ENCODE measurements at places on chromosomes 7 and 10.

DNA sequence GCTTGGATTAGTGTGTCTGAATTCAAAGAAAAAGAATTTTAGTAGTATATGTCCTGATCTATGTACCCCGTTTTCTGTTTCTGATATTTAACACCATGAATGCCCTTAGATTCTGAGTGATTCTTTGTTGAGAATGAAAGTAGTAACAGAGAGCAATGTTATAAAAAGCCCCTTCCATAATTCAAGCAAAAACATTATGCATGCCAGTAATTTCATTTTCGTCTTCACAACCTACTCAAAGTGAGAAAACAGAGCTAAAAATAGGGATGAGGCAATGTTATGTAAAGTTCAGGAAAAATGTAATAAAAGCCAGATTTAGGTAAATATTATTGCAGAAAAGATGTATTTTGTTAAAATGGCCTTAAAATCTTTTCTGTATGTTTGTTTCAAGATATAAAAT is 28.1 kb downstream of the PTPRZ1 start:
- no peak for DNase-seq

DNA sequence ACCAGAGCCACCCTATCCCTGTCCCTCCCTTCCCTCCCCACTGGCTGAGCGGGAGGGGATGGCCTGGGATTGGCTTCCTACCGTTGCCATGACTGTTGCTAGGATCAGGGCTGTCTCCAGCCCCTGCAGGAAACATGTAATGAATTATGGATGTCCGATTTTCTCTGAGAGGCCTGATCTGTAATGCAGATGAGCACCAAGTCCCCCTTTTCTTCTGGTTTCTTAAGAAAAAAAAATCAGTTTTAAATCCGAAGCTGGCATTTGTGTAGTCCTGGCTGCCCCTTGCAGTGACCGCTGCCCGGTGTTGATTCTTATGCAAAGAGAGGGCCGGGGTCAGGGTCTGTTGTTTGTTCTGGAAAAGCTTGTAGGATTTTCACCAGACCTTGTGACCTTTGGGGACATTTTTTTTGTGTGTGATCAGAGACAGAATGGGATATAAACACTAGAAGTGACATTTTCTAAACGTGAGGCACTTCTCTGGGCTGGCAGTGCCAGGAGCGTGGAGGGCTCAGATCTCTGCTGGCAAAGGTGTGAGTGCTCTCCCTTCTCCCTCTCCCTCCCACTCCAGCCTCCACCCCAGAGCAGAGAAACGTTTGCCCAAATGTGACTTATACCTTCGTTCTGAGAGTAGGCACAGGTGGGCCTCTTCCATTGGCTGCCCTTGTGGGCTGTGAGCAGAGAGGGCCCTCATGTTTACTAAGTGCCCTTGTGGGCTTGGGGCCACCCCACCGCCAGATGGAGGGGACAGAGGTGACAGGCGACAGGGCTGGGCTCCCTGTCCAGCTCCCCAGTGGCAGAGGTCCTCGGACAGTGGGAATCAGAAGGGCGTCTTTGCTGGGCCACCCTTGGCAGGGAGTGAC is 127.5 kb downstream of the DNAJB6 start:
- no peak for DNase-seq

DNA sequence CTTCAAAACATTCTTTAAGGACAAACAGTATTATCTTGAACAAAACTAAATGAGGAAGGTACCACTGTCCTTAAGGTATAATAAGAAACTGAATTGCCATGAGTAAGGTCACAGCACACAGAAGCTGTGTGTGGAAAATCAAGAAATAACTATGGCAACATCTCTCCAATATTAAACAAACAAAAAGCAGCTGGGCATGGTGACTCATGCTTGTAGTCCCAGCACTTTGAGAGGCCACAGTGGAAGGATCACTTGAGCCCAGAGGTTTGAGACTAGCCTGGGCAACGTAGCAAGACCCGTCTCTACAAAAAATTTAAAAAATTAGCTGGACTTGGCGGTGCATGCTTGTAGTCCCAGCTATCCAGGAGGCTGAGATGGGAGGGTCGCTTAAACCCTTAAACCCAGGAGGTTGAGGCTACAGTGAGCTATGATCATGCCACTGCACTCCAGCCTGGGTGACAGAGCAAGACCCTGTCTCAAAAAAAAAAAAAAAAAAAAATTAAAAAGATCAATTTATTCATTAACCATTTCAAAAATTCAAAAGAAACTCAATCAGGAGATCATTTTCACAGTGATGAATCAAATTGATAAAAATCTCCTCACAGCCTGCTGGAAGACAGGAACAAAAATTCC is 195.4 kb downstream of the SKIDA1 start:
- no peak for DNase-seq

- no peak for DNase-seq
Measured at GRCh38 chr10:65273115-65273514, 1652.7 kb upstream of the LRRTM3 start.

DNA sequence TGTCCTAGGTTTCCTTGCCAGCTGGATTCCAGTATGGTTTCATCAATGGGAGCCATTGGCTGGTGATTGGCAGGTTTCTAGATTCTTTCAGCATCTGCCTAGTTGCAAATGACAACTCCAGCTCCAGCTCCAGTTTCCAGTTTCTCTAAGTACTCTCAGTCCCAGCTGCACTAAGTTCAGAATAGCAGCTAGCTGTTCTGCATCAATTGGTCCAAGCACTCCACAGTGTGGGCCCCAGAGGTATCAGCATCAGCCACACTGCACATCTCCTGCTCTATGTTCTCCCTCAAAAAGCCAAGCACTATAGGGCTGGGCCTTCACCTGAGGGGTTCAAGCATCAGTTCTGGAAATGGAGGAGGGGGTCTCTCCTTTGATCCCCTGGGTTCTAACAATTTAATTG is 143.4 kb downstream of the VPS50 start:
- no peak for DNase-seq

- DNase-seq, result no peak
Measured at GRCh38 chr7:95808396-95808795, 36.0 kb downstream of the DYNC1I1 start.

DNA sequence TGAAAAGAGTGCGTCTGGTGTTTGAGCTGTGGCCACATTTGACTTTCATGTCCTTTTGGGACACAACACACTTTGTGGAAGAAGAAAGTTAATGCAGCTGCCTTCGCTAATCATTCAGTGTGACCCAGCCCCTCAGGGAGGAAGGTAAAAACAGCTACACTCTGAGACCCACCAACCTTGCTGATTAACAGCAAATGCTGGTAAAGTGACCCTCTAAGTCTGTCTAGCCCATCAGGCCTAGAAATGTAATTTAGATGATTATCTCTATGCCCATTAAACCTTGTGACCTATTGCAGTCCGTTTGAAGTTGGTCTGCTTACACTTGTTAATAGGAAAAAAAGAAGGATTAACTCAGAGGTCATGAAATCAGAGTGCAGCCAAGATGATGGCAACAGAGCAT is 161.9 kb upstream of the WNT16 start:
- DNase-seq, result no peak
